ENCODE measurements at places on chromosomes 11 and 22.

GRCh38 chr11:10326012-10326964 lies 21.4 kb downstream of the ADM start:
- DNase-seq, result no peak

DNA sequence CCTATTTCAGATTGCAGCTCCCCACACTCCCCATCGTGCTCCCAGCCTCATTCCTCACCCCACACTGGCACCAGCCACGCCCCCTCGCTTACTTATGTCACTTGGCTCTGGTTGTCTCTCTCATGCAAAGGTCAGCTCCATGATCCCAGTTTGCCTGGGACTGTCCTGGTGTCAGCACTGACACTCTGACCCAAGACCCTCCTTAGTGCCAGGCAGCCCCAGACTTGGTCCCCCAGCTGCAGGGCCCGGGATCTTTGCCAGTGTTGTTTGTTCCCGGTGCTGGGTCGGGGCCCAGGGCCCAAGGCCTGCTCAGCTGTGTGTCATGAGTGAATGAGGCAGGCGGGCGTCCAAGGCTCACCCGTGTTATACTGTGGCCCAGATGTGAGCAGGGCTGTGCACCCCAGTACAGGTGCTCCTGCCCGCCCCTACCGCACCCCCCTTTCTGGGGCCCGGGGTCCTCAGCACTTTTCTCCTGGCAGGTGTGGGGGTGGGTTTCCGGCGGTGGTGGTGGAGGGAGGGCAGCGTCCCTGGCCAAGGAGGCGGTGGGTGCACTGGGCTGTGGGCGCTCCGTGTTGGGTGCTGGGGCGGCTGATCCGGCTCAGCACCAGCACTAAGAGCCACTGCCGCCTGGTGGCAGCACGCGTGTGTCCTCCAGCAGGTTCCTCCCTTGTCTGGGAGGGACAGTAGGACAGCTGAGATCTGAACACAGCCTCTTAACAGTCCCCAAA lies 19.5 kb downstream of the IL17REL start:
- no peak for DNase-seq

DNA sequence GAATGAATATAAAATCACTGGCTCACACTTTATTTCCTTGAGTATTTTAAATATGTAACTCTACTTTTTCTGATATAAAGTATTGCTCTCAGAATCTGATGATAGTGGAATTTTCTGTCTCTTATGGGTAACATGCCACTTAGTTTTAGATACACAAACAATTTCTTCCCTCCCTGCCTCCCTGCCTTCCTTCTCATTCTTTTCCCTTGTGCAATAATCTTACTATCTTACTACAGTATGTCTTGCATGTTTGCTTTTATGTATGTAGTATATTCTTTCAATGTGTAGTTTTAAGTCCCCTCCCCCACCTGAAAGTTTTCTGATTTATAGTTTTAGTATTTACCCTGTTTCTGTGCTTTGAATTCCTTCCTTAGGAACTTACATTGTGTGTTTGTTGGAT lies 48.4 kb downstream of the INSC start:
- no peak for DNase-seq

DNA sequence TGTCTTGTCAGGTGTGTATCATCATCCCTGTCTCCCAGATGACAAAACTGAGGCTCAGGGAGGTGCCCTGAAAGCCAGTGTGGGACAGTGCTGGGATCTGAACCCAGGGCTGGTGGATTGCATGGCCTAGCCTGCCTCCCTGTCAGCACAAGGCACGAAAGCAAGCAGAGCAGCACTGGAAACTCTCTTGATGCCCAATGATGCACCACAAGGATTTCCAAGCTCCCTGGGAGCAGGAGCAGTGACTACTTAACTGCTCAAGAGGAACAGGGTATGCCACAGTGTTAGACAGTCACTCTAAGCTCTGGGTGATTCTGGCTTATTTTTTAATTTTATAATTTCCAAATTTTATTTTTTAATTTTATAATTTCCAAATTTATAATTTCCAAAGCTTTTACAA lies 9.0 kb downstream of the ZC3H7B start:
- DNase-seq, result no peak

- no peak for DNase-seq
Observed at GRCh38 chr11:16086229-16086819, 270.0 kb downstream of the SOX6 start.

- DNase-seq, result no peak
Observed at GRCh38 chr11:76789443-76789719, 6.2 kb downstream of the TSKU start.

- DNase-seq, result no peak
Observed at GRCh38 chr22:27028093-27028492, 370.7 kb downstream of the MIAT start.

Measured in cortex of kidney (tissue), 1 donor.